ENCODE measurements at places on chromosomes 2 and 18.
A peak's percentile ranks its signal among the peaks of the same experiment; 100 is the strongest.

DNA sequence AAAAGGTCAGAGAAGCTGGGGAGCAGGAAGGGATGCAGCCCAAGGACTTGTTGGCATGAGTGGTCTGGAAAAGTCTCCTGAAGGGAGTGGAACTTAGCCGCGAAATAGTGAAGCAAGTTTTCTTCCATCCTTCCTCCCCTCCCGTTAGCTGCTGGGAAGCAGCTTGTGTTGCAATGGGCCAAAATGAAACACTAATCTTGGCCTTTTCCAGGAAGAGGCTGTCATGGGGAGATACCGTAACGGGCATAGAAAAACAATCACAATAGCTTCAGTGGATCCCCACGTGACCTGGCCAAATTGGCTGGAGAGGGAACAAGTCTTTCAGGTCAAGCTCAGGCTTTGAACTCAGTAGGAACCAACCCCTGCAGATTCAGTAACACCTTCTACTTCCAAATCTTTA is 49.3 kb downstream of the SEMA4F start:
- no peak for DNase-seq

GRCh38 chr2:64189586-64189985 is 45.4 kb upstream of the PELI1 start:
- DNase-seq: no peak

GRCh38 chr2:217418544-217418943 is 558.7 kb upstream of the TNP1 start:
- no peak for DNase-seq

DNA sequence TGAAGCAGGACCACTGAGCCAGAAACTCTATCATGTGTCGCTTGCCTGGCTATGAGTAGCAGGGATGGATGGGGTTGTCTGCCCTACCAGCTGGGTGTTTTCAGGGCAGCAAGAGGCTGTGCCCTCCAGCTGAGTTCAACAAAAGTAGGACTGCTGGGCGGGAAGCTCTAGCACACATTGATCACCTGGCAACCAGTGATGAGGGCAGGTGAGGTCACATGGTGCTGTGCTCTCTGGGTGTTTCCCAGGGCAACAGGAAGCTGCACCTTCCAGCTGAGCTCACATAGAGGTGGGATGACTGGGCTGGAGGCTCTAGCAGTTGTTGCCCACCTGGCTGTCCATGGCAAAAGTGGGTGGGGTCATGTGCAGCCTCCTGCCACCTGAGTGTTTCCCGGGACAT is 487.3 kb upstream of the VWC2L start:
- no peak for DNase-seq

DNA sequence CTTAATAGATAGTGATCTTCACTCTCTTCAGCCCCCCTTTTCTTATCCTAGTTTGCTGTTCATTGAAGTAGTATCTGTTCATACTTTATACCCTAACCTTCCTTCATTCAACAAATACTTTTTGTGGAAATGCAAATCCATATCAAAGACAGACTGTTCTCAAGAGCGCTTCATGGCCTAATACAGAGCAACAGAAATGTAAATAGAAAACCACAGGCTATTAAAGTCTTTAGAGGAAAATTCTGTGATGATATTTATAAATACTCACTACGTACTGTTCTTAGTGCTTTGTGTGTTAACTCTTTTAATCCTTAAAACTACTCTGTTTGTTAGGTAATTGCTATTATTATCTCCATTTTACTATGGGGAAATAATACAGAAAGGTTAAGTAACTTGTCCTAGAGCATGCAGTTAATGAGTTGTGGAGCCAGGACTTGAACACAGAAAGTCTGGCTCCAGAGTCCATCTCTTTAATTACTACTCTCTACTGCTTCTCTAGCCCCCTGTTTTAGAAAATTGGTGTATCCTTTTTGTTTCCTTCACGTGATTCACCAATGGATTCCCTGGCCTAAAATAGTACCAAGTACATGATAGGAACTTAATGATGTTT is 2.9 kb downstream of the MDH1 start:
- DNase-seq: no peak

GRCh38 chr18:7646174-7646886 is 79.2 kb downstream of the PTPRM start:
- no peak for DNase-seq

DNA sequence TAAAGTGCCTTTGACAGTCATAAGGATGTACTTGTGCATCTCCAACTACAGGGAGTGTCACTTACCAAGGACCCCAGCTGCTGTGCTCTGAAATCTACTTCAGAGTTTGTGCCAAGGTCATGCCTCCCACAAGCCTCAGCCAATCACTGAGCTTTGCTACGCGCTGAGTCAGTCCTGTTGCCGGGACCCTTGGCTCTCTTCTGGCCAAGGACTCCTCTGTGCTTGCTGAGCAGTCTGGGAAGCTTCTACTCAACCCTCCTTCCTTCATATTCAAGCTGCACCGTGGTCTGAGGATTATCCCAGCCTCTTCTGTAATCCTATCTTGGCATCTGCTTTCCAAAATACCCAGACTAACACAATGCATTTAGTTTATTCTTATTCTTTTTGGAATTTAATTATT is 398.9 kb upstream of the FANCL start:
- no peak for DNase-seq

DNA sequence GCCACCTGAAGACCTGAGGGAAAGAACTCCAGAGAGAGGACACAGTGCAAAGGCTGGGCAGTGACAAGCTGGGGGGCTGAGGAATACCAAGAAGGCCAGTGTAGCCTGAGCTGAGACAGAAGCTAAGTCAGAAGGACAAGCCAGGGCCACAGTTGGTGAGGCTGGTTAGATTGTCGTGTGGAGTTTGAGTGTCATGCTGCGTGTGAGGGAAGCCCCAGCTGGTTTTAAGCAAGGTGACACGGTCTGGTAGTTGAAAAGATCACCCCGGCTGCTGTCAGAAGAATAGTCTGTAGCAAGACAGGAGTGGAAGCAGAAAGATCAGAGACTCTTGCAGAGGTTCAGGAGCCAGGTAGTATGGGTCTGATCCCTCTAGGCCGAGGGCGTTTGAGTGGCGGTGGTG is 50.6 kb upstream of the RMDN2 start:
- DNase-seq: no peak

DNA sequence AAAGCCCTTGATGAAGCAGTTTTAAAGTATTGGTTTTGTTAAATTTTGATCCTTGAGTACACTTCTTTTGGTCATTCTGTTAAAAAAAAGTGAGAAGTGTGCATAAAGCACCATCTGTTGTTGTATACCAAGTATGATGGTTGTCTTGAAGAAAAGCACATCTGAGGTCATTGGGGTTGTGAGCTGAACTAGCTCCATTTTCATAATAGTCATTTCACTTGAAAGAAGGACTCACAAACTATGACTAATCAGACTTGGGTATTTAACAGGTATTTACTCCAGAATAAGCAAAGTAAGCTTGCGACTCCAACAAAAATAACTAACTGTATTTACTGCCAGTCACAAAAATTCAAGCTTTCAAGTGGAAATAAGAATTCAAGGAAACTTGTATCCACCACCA is 35.1 kb downstream of the CHN1 start:
- DNase-seq: no peak

- no peak for DNase-seq
These were observed 17.3 kb upstream of the PRKCE start for GRCh38 chr2:45634223-45634622.

- DNase-seq: no peak
These were observed 53.2 kb upstream of the MAPRE3 start for GRCh38 chr2:26917135-26917836.

DNA sequence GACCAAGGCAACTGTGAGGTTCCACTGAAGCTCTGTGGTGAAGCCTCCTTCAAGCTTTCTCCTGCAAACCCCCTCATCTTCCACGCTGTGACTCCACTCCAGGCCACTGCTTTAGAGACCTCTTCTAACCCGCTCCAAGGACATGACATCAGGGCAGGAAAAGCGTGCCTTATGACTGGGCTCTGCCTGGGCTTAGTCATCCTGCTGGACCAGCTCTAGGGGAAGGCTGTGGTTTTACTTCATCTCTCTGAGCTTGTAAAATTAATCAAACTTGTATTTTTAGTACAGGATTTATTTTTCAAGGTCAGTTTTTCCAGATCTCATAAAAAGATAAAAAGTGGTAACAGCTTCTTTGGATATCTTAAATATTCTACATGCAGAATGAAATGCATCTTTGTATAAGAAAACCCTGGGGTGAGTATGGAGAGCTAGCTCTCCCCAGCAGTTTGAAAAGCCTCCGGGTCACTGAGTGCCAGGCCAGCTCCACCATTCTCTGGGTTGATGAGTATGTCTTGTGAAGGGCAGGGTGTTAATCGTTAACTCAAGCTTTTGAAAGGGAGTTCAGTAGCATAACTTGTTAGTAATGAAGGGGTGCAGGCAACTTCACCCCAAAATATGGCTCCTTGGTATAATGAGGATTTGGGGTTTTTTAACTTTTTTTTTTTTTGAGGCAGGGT is 33.1 kb upstream of the YPEL5 start:
- DNase-seq: no peak

- DNase-seq: peak; percentile 19
These were observed 98.2 kb upstream of the HNMT start for GRCh38 chr2:137865954-137866540.

DNA sequence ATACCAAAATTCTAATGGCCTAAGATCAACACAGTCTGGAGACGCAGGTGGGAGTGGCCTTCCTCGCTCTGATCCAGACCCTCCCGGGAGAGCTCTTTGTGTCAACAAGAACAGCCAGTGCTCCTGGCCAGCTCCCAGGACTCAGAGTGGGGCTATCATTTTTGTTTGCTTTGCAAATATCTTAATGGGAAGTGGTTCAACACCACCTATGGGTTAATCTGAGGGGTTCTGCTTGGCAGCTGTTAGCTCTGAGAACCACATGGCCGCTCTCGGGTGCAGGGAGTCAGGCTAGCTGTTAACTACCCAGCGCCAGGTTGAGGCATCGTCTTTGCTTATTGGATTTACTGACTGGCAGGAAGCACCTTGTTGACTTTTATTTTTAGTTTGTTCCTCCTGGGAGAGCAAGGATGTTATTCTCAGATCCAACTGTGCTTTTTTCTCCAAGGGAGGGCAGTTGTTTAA is 184.8 kb upstream of the SP5 start:
- DNase-seq: no peak

DNA sequence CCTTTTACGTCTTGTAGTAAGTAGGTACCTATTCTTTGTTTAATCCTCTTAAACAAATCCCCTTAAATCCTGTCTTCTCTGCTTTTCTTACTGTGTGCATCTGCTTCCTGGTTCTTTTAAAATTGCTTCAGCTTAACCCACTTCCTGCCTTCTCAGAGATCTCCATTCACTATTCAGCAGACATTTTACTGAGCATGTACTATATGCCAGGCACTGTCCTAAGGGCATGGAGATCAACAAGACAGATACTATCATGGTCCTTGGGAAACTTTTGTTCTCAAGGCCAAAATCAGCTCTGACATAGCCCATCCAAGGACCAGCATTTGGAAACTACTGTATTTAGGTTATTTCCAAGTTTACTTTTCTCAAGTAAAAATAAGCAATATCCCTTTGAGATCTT is 227.5 kb downstream of the TPGS2 start:
- no peak for DNase-seq

GRCh38 chr2:235027558-235028214 is 75.9 kb downstream of the SH3BP4 start:
- no peak for DNase-seq

GRCh38 chr2:7377916-7378569 is 460.8 kb downstream of the RNF144A start:
- DNase-seq: no peak

- DNase-seq: no peak
These were observed 231.8 kb upstream of the PXDN start for GRCh38 chr2:1976112-1976511.

DNA sequence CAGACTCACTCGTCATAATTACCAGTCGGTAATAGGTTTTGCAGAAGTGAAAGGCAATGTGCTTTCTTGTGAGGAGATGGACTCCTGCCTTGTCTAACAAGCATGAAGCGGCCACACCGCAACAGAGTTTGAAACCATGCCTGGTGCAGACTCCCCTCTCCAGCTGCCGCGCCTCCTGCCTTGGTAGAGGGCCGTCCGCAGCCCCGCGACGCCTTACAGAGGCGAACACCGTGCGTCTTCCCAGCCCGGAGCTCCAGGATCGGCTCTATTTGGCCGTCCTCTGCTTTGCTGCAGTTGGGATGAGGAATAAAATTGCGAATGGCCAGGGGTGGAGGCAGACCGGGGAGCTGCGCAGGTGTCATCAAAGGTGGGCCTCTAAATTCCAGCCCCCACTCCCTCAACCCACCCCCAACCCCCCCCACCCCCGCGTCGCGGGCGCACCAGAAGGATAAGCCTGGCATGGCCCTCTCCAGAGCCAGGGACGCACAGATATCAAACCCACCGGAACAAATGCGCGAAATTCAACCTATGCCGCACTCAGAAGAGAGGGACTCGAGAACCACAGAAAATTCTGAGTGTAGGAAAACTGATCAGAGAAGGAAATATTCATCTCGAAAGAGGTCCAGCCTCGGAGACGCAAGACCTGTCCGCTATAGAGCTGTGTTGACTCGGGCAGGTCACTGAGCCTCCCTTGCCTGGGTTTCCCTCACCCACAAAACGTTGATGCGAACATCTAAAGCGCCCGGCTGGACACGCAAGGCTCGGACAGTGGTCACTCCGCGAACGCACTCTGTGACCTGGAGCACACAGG is 1.1 kb downstream of the TRABD2A start:
- DNase-seq: no peak

GRCh38 chr2:28653892-28654662 is 97.6 kb upstream of the PPP1CB start:
- DNase-seq: no peak

DNA sequence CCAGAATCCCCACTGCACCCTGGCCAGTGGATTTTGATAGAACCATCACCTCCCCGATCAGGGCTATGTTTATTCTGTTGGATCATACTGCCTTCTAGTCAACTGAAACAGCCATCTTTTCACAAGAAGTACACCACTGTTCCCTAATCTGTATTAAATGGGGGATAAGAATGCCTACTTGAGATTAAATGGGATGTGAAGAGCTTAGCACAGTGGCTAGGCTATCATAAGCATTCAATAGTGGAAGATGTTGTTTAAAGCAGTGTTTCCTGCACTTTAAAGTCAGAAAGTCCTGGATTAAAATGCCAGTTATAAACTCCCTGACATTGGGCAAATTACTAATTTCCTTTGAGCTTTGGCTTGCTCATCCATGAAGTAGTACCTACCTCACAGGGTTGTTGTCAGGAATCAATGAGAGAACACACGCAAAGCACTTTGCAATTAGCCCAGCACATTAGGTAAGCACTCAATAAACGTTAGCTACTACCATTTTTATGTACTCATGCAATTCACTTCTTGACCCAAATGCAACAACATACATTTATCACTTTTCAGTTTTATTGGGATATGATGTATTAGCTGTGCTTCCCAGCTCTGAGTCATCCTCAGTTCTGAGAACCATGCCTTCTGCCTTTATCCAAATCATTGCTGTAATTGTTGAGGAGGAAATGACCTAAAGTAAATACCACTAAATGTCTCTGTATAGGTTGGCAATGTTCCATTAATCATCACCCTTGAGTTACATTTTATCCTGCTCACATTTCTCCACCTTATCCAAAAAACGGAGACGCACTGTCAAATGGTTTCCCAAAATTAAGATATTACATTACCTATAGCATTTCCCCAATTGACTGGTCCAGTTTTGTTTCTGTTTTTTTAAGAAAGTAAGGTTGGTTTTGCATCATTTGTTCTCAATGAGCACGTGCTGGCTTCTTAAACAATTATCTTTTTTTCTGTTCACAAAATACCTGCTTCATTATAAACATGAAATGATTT is 2.1 kb downstream of the TMEM247 start:
- no peak for DNase-seq
